ENCODE measurements at places on chromosomes 12 and 14. TPM values are rescaled to one million over a fixed set of nuclear protein-coding genes. Genes with fewer than 3 reads are reported as not detected.

TMEM233 gene
- not detected for total RNA-seq

C12orf50 gene
- total RNA-seq, result not detected

GPR135 gene
- 1.5 TPM for total RNA-seq

KIF5A gene
- total RNA-seq, result 0.36 TPM

IKBIP gene
- 86.7 TPM for total RNA-seq

KIF21A gene
- total RNA-seq, result 20.1 TPM

CLEC1B gene
- not detected for total RNA-seq

ERP27 gene
- total RNA-seq, result not detected

KRT2 gene
- not detected for total RNA-seq

DNA sequence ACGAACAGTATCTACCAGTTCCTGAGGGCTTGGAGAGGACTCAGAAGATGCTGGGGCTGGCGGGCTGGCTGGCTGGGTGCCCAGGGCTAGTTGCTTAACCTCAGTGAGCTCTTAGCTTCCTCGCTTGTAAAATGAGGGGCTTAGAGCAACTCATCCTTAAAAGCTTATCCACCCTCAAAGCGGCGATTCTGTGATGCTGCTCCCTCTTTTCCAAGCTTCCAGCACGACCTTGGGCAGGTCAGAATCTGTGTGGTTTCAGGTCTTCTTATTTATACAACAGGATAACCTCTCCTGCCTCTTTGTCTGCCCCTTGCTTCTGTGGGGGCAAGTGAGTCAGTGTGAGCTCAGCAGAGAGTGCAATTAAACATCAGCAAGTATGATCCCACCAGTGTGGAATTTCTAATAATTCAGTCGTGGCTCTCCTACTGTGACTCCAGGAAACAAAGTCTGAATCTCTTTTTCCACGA is 281.8 kb downstream of the KSR2 start:
- DNase-seq, result peak; percentile 96

DNA sequence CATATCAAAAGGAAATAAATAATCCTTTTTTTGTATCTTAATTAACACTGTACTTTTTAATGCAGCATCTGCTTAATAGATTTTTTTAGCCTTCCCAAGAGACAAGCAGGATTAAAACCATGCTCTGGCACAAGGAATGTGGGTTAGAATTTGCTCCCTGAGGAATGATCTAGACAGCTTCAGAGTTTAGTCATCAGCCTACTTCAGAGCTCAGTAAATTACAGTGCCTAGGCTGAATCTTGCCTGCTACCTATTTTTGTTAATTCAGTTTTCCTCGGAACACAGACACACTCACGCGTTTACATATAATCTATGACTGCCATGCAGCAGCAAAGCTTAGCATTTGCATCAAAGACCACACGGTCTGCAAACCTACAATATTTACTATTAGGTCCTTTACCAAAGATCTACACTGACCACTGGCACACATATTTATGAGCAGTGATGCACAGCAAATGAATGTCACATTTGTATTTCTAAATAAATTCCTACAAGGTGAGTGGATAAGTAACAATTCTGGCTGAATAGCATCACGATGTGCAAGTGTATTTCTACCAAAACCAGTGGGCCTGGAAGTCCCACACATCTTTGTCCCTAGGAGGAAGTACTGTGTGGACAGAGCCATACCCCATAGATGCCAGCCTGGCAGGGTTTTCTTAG is 309.8 kb upstream of the TMEM132C start:
- DNase-seq, result peak; percentile 55

DNA sequence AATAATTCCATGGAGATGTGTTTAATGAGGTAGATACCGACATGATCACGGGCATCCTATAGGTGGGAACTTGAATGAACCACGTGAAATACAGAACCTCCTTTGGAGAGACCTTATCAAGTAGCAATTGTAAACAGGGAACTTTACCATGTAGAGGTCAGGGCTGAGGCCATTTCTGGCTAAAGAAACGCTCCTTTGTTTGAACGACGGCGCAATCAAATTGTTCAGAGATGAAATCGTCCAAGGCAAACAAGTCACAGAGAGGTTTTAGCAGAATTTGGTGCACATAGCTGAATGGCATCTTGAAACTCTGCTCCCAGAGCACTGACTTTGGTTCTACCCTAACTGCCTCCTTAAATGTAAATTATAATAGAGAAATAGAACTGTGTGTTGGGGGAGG is 9.8 kb downstream of the PRIMA1 start:
- DNase-seq, result no peak

DNA sequence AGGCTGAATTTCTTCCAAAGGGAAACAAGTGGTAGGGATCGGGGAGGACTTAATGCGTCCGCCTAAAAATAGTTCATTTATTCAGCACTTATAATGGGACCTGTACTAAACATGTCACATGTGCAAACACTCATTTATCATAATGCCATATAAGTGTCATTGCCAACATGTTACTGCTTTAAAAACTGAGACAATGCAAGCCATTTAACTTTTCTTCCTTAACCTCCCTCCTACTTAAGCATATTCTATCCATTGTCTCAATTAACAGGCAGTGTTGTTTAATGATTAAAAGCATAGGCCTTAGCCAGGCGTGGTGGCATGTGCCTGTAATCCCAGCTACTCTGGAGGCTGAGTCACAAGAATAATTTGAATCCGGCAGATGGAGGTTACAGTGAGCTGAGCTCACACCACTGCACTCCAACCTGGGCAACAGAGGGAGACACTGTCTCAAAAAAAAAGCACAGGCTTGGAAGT is 13.5 kb upstream of the SCFD1 start:
- DNase-seq, result peak; percentile 6

DNA sequence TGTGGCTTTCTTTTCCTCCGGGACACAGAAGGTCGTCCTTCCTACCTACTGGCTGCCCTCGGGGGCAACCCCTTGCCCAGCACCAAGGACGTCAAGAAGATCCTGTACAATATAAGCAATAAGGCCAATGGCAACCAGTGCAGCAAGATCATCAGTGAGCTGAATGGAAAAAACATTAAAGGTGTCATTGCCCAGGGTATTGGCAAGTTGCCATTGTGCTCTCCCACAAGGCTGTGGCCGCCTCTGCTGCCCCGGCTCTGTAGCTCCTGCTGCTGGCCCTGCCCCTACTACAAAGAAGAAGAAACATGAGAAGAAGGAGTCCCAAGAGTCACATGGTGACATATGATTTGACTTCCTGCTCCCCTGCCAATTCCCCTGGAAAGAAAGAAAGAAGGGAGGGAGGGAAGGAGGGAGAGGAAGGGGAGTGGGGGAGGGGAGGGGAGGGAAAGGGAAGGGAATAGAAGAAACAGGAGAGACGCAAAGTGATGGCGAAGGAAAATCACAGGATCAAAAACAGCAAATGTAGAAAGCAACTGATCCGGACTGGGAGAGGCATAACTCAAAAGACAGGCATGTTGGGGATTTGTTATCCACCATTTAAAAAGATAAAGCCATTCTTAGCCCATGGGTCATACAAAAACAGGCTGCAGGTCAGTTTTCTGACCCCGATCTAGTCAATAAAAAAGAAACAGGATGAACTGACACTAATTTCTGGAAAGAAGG is 61.3 kb upstream of the RESF1 start:
- peak; percentile 60 for DNase-seq

DNA sequence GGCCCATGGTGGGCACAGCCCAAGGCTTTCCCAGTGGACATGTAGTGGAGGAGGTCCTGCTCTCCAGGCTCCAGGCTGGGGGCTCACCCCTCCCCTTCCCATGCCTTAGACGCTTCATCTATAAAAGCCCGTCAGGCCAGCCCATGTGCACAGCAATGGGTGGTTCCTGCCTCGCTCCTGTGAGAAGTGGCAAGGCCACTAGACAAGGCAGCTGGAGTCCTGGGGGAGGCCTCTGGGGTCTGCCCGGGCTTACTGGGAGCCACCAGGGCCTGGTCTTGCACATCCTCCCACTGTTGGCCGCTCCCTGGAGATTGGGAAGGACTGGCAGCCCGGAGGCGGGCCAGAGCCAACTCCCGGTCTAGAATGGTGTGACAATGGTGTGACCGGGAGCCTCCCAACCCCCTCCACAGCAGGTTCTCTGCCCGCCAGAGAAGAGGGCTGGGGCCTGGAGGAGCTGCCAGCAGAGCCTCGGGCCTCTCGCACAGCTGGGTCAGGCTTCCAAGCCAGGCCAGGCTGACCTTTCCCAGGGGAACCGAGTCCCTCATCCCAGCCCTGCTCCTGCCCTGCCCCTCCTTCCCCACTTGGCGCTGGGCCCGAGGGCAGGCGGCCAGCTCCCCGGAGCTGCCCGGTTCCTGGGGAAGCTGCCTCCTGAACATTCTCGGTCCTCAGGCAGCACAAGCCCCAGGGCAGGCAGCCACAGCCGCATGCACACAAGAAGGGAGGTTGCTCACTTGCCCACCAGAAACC is 97.9 kb downstream of the RFLNA start:
- DNase-seq, result peak; percentile 87

GRCh38 chr12:31944299-31944698 is 14.9 kb upstream of the RESF1 start:
- DNase-seq, result no peak

- peak; percentile 10 for DNase-seq
These were observed 629 bp downstream of the PRDM4 start for GRCh38 chr12:107760207-107760808.

GRCh38 chr14:71753126-71753830 is 179.0 kb upstream of the RGS6 start:
- peak; percentile 64 for DNase-seq

DNA sequence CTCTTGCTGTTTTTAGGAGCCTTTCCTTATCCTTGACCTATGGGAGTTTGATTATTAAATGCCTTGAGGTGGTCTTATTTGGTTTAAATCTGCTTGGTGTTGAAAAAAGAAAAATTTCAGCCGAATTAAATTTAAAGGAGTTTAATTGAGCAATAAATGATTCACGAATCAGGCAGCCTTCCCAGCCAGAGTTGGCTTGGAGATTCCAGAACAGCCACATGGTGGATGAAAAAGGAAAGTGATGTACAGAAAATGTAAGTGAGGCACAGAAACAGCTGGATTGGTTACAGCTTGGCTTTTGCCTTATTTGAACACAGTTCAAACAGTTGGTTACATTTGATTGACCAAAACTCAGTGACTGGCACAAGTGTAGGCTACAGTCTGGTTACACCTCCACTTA is 69.7 kb downstream of the WASHC3 start:
- DNase-seq, result no peak

- DNase-seq, result no peak
These were observed 154.4 kb upstream of the GARIN6 start for GRCh38 chr12:99493197-99493596.

DNA sequence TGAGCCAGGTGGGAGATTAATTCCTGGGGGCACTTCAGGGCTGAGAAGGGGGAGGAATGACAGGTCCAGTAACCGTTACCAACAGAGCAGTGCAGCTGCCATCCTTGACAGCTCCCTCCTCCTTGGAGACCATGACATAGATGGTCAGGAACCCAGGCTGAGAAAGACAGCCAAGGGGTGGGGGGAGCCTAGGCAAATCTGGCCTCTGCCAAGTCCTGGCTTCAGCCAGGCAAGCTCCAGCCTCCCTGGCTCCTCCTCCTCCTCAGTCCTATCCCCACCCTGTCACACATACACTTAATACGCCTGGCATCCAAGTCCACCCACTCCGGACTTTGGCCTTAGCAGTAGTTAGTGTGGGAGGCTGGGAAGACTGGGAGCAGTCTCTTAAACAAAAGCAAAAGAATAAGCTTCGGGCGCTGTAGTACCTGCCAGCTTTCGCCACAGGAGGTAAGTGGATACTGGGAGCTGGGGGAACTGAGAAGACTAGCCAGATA is at the start of gene RDH5:
TSS of gene RDH5 (plus strand) at position 323 of the 494 bp plus-strand sequence. CDS start 792 bp downstream, outside the sequence.
- peak; percentile 68 for DNase-seq

GRCh38 chr12:107512391-107512790 is 173.2 kb upstream of the PWP1 start:
- no peak for DNase-seq

DNA sequence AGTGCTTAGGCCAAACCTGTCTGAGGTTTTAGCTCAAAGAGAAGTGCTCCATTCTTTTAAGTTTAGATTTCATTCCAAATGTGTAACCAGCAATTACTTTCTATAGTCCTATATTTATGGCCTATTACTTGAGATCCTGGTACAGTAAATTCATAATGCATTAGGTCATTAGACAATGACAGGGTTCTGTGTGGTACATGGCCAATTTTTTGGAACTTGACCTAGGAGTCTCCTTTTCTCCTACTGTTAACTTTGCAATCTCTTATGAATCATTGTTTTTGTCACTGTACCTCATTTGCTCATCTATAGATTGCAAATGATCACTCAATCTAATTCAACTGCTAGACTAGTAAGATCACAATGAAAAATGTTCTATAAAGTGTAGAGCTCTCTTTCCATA is 136.7 kb downstream of the PDE3A start:
- DNase-seq, result no peak

- peak; percentile 19 for DNase-seq
These were observed 236.9 kb upstream of the SFSWAP start for GRCh38 chr12:131473741-131474709.

DNA sequence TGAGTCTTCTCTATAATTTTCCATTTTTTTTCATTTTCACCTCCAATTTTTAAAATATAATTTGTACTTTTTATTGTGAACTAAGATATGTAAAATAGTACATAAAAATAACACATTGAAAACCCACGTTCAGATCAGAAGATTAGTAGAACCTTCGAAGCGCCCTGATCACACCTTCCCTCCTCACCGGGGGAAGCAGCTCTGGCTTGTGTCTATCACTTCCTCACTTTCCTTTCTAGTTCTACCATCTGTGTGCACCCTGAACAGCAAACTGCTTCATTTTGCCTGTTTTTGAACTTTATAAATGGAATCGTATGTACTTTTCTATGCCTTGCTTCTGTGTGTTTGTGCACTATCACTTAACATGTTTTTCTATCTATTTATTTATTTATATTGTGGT is 11.8 kb upstream of the CD27 start:
- no peak for DNase-seq

- peak; percentile 84 for DNase-seq
These were observed 9.8 kb upstream of the RIMKLB start for GRCh38 chr12:8687846-8688601.

DNA sequence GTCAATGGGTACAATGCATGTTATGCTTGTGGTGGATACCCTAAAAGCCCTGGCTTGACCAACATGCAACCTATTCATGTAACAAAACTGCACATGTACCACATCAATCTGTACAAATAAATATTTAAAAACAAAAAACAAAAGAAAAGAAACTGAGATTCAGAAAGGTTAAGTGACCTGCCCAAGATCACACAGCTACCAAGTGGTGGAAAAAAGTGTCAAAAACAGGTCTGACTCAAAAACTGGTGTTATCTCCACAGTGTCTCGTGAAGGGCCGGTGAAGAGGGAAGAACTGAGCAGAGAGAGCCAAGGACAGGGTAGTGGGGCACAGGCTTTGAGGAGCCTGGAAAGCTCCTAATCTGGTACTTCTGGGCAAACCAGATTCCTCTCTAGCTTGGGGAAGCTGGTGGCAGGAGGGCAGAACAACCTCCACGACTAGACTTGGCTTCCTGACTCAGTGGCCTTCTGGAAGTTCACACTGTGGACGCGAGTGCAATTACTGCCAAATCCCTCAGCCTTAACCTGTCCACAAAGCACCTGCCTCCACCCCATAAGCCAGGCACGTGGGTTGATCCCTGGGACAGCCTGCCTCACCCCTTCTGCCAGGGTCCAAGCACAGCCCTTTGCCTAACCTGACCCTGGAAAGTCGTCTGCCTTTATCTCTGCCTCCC is 15.6 kb downstream of the ZBTB39 start:
- DNase-seq, result no peak

Data from A172 (cell line).